Thoracic aorta (tissue), 2 donors: ENCODE measurements at places on chromosomes 13 and 19.
A peak's percentile ranks its signal among the peaks of the same experiment; 100 is the strongest.

DNA sequence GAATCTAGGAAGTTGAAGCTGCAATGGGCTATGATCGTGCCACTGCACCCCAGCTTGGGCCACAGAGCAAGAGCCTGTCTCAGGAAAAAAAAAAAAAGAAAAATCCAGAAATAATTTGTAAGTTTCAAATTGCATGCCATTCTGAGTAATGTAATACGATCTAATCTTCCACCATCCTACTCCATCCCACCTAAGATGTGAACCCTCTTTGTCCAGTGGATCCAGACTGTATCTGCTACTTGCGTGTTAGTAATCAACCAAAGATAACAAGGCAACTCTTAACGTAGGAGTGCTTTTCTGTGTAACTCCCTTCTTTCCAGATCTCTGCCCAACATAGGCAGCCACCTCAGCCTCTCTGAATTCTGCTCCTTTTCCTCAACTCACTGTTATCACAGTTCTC, 24.3 kb downstream of the RFC3 start:
- H3K36me3 ChIP-seq: no peaks in the 10 kb centered on the region
- H3K4me1 ChIP-seq: no peaks in the 10 kb centered on the region
- no peak overlapping the region for H3K27ac ChIP-seq
- no peaks in the 10 kb centered on the region for H3K27me3 ChIP-seq
- no peak overlapping the region for H3K4me3 ChIP-seq

DNA sequence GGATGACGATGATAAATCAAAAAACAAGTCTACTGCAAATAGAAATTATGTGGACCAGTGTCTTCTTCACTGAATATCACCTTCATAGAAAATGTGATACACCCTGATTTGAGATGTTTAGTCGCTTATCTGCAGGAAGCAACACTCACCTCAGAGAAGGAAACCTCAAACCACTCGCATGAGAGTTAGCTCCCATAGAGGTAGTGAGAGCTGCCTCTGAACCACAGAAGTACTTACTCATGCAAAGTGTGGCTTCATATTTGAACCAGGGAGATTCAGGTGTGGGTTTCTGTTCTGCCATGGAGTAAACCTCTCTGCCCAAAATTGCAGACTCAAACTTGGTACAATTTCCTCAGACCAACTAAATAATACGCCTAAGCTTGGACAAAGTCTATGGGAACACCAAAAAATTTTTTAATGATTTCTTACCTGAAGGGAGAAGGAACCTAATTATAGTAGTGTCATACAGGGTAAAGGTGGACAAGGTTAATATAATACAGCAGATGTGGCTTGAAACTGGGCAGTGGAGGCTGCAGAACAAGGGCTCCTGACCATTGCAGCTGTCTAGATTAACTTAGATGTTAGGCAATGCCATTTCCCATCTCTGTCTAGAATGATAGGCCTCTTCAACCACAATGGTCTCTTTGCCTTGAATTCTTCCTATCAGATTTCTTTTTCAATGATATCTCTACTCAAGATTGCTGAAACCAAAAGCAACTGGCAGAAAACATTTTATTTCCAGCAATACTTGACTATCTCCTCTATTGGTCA, 29.6 kb upstream of the RCBTB2 start:
- H3K4me1 ChIP-seq: peaks cover 5% of the 10 kb centered on the region
- no peak for DNase-seq
- no peaks in the 10 kb centered on the region for H3K36me3 ChIP-seq
- H3K27ac ChIP-seq: no peak overlapping the region

DNA sequence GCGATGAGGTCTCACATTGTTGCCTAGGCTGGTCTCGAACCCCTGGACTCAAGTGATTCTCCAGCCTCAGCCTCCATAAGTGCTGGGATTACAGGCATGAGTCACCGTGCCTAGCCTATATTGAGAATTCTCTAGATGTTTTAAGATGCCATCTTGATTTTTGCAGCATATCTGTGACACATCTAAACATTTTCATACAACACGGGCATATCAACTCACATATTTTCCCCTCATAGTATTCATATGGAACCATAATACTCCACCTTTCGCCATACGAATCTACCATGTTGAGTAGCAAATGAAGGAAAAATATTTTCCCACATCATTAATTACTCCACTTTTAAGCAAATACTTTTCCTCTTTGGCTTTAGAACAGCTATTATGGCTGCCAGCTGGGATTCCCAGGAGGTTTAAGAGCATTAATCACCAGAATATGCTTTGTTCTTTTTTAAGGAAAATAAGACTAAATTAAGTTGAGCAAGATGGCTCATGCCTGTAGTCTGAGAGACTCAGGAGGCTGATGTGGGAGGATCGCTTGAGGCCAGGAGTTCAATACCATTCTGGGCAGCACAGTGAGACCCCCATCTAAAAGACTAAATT, 56.9 kb upstream of the GTF2F2 start:
- no peak for DNase-seq
- no peak overlapping the region for H3K27ac ChIP-seq
- no peaks in the 10 kb centered on the region for H3K4me1 ChIP-seq
- no peaks in the 10 kb centered on the region for H3K36me3 ChIP-seq
- no peaks in the 10 kb centered on the region for H3K27me3 ChIP-seq

DNA sequence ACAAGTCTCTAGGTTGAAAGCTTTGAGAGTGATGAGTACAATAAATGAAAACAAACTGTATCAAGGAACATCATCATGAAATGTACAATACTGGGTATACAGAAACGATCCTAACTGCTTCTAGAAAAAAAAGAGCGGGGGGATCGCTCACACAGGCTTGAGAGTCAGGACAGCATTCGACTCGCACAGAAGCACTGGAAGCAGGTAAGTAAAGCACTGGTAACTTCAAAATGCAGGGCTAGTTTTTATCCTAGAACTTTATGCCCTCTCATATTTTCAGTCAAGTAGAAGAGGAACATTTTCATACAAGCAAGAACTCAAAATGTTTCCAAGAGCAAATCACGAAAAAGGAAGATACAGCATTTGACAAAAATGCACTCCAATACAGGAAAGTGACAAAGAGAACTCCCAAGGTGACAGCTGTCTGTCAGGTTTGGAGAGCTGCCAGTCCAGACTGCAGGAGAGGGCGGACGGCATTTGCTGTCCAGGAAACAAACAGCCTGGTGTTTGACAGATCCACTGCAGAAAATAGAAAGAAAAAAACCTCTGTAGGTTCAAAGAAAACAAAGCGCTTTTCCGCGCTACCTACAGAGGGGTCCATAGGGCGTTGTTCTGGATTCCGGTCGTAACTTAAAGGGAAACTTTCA, 58.2 kb upstream of the XPO4 start:
- no peak for DNase-seq
- no peak overlapping the region for H3K4me3 ChIP-seq
- no peaks in the 10 kb centered on the region for H3K36me3 ChIP-seq
- no peaks in the 10 kb centered on the region for H3K27me3 ChIP-seq

DNA sequence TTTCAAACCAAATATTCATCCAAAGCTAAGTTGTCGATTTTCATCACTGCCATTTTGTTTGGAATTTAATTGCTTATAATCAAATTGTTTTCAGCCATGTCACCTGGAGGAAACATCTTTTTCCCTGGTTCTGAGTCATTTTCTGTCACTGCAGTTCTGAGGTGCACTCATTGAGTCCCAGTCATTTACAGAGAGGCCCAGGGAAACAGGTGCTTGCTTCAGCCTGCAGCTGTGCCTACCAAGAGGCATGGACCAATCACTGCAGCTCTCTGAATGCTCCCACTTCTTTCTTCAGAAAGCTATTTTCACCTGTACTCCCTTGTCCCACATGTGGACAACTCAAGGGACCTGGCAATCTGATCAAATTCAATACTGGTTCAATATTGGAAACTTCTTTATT, 308.1 kb downstream of the COG6 start:
- no peaks in the 10 kb centered on the region for H3K4me1 ChIP-seq
- no peaks in the 10 kb centered on the region for H3K36me3 ChIP-seq
- H3K27ac ChIP-seq: no peak overlapping the region
- H3K27me3 ChIP-seq: no peaks in the 10 kb centered on the region
- no peak for DNase-seq
- no peak overlapping the region for H3K4me3 ChIP-seq

GRCh38 chr19:48797103-48797502, 13.7 kb downstream of the BCAT2 start:
- H3K4me1 ChIP-seq: peaks cover 16% of the 10 kb centered on the region
- H3K36me3 ChIP-seq: peaks cover 6% of the 10 kb centered on the region
- no peak overlapping the region for H3K4me3 ChIP-seq
- no peaks in the 10 kb centered on the region for H3K27me3 ChIP-seq
- DNase-seq: no peak

GRCh38 chr19:2867025-2867991, at the start of gene ZNF556:
Gene ZNF556, plus strand, starts transcription at chr19:2867335. Its CDS starts 87 bp downstream, at chr19:2867422.
- H3K4me1 ChIP-seq: no peaks in the 10 kb centered on the region
- DNase-seq: no peak
- H3K27me3 ChIP-seq: no peaks in the 10 kb centered on the region

GRCh38 chr13:44648392-44649103, 72.4 kb upstream of the TSC22D1 start:
- no peak overlapping the region for H3K4me3 ChIP-seq
- no peaks in the 10 kb centered on the region for H3K27me3 ChIP-seq
- peaks cover 25% of the 10 kb centered on the region for H3K4me1 ChIP-seq
- H3K36me3 ChIP-seq: no peaks in the 10 kb centered on the region

GRCh38 chr19:2811221-2811722, 8.4 kb upstream of the ZNF554 start:
- no peaks in the 10 kb centered on the region for H3K4me1 ChIP-seq
- no peak overlapping the region for H3K4me3 ChIP-seq
- DNase-seq: no peak
- no peaks in the 10 kb centered on the region for H3K27me3 ChIP-seq
- H3K27ac ChIP-seq: no peak overlapping the region

GRCh38 chr13:107205318-107206104, 637.6 kb upstream of the ARGLU1 start:
- no peaks in the 10 kb centered on the region for H3K36me3 ChIP-seq
- peaks cover under 1% of the 10 kb centered on the region for H3K4me1 ChIP-seq
- no peak overlapping the region for H3K27ac ChIP-seq
- H3K4me3 ChIP-seq: no peak overlapping the region
- no peaks in the 10 kb centered on the region for H3K27me3 ChIP-seq

DNA sequence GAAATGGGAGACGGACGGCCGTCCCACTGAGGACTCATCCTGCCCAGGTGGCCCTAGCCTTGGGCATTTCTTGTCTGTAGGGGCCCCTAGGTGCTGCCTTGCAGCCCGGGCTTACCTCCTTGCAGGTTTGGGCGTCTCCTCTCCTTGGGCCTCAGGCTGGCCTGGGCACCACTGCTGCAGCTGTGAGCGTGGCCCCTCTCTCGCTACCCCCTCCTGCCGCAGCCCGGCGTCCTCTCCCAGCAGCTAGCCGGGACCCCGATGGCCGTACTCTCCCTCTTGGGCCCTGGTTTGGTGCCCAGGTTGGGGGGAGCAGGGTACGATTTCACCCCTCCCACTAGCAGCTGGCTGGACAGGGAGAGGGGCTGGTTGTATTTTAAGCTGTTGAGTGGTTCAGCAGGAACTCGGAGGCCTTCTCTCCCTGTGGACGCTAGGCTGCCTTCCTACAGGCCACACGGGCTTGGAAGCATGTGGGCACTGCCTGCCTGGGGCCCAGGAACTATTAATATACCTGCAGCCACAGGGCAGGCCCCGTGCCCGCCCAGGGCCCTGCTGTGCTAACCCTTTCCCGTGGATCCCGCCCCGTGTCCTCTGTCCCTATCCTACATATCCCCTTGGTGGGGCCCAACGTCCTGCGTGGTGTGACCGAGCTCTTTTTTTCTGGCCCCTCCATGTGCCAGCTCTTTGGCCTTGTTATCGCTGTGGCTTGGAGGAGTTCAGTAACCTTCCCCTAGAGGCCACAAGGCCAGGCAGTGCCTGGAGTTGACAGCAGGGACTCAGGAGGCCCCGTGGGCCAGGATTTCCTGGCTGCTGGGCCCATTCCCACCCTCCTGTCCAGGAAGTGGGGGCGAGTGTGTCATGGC, 11.7 kb downstream of the NDUFB7 start:
- H3K27ac ChIP-seq: peak overlapping the region; percentile 90
- no peak for DNase-seq
- no peaks in the 10 kb centered on the region for H3K27me3 ChIP-seq

GRCh38 chr19:4597278-4597974, 37.9 kb upstream of the SEMA6B start:
- peaks cover 6% of the 10 kb centered on the region for H3K27me3 ChIP-seq
- no peak for DNase-seq
- no peaks in the 10 kb centered on the region for H3K36me3 ChIP-seq
- no peak overlapping the region for H3K4me3 ChIP-seq

DNA sequence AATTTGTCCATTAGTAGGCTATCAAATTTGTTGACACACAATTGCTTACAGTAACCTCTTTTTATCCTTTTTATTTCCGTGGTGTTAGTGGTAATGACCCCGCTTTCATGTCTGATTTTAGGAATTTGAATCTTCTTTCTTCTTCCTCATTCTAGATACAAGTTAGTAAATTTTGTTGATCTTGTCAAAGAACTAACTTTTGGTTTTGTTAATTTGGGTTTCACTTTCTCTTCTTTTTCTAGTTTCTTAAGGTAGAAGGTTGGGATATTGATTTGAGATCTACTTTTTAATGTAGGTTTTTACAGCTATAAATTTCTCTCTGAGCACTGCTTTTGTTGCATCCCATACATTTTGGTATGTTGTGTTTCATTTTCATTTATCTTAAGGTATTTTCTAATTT, 53.3 kb upstream of the SLC7A1 start:
- DNase-seq: no peak
- no peaks in the 10 kb centered on the region for H3K4me1 ChIP-seq
- no peaks in the 10 kb centered on the region for H3K27me3 ChIP-seq
- H3K4me3 ChIP-seq: no peak overlapping the region
- no peak overlapping the region for H3K27ac ChIP-seq

DNA sequence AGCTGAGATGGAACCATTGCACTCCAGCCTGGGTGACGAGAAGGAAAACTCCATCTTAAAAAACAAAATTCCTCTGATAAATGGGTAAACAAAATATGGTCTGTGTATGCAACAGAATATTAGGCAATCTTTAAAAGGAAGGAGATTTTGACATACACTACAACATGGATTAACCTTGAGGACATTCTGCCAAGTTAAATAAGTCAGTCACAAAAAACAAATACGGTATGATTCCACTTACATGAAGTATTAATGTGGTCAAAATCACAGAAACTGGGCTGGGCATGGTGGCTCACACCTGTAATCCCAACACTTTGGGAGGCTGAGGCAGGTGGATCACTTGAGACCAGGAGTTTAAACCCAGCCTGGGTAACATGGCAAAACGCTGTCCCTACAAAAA, 3.0 kb upstream of the ZNF444 start:
- H3K27ac ChIP-seq: no peak overlapping the region
- H3K36me3 ChIP-seq: no peaks in the 10 kb centered on the region
- peaks cover 11% of the 10 kb centered on the region for H3K4me1 ChIP-seq
- H3K4me3 ChIP-seq: no peak overlapping the region
- DNase-seq: no peak
- H3K27me3 ChIP-seq: no peaks in the 10 kb centered on the region

DNA sequence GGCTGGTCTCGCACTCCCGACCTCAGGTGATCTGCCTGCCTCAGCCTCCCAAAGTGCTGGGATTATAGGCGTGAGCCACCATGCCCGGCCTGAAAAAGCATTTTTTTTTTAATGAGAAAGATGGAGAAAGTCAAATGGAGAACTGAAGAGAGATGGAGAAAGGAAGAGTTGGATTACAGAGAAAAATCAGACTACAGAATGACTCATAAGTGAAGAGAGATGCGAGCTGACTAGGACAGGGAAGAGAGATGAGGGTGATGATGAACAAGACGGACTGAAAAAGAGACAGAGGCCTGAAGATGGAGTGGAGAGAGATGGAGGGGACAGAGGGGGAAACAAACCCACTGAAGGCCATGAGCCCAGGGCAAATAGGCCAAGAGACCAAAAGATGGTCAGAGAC, 1.5 kb downstream of the DHX34 start:
- no peak overlapping the region for H3K4me3 ChIP-seq
- H3K27ac ChIP-seq: no peak overlapping the region
- H3K36me3 ChIP-seq: peaks cover 26% of the 10 kb centered on the region
- H3K4me1 ChIP-seq: peaks cover 10% of the 10 kb centered on the region
